RPMI8226 (cell line): ENCODE measurements at places on chromosomes 4 and X.

DNA sequence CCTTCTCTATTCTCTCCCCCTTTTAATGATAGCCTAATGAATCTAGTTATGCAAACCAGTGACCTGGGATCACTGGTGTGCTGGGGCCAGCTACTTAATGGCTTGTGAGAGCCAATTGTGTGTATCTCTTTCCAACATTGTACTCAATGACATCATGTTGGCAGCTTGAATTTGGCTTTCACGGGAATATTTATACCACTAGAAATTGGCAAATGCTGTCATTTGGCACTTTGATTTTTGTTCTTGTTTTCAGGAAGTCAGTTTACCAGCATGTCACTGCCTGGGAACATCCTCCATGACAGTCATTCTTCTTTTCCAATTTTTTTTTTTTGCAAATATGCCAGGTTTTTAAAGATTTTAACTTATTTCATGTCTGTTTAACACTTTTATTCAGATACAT is 1685.3 kb downstream of the STIM2 start:
- DNase-seq, result no peak

GRCh38 chr4:65066106-65066505 is 604.2 kb downstream of the EPHA5 start:
- DNase-seq, result no peak

DNA sequence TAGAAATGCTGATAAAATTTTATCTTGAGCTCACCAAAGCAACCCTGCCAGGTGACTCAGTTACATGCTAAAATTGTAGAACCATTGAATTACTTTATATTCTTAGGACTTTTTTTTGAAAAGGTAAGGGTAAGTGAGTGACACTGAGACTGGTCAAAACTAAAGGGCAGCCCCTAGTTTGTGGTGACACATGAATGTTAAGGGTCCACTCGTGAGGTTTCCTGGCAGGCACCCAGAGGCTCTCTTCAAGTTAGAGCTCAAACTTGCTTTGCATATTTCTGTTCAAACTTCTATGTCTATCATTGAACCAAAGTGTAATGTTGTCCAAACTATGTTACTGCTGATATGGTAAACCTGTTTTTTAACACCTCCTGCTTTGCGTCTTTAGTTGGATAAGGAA is 30.5 kb downstream of the TMPRSS11D start:
- no peak for DNase-seq

DNA sequence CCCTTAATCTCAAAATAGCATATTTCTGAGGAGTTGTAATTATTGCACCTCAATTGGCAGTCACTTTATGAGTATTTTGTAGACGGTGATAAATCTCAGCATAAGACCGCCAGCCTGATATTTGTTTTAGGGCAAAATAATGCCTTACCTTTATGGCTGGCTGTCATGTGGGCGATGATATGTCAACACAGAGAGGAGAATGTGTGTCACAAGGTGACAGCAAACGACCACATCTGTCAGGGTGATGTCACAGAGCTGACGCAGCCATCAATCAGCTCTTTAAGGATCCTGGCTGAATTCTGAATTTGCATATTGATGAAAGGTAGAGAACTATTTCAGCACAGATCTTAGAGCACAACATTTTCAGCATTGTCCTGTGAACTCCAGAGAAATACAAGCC is 209.7 kb downstream of the CEP135 start:
- DNase-seq, result no peak

DNA sequence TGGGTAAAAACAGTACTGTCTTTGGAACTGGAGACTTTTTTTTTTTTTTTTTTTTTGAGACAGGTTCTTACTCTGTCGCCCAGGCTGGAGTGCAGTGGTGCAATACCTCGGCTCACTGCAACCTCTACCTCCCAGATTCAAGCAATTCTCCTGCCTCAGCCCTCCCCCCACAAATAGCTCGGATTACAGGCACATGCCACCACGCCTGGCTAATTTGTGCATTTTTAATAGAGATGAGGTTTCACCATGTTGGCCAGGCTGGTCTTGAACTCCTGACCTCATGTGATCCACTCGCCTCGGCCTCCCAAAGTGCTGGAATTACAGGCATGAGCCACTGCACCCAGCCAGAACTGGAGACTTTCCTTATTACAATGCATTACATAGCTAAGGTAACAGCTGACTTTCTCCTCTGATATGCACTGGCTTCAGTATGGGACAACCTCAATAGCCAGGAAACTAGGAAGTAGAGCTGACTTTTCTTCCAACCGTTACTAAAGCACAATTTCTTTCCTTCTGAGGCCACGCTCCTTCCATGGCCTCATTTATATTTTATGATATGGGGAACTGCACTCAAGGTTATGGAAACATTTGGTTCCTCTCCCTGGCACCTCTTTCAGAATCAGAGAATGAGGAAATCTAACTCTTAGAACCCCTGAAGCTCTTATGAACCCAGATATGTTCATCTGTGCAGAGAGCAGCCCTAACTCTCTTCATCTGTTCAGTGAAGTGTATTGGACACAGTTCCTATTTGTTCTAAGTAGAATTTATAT is 53.5 kb upstream of the FAM9B start:
- no peak for DNase-seq

- no peak for DNase-seq
Measured at GRCh38 chr4:47287735-47288134, 175.8 kb downstream of the COMMD8 start.

DNA sequence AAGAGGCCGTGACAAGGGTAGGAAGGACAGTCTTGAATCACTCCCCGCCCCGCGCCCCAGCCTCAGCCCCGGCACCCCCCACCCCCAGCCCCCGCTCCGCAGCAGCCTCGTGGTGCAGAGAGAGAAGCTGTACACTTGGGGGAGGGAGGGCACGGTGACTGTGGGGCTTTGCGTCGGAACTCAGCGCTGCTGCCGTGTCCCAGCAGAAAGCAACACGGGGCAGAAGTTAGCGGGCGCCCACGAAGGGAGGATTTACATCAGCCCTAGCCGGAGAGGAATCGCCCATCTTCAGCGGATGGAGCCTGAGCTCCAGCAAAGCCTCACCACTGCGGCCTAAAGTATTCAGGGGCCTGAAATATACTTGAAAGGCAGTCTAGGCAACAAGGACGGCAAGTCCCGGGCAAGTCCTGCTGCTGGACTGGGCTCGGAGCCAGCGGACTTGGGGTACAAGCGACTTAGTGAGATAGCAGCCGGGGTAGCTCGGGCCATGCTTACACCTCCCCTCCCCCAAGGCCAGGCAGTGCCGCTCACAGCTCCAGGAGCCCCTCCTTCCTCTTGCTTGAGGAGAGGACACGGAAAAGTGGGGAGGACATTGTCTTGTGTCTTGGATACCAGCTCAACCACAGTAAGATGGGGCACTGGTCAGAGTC is 18.5 kb upstream of the OPN1LW start:
- DNase-seq, result no peak

DNA sequence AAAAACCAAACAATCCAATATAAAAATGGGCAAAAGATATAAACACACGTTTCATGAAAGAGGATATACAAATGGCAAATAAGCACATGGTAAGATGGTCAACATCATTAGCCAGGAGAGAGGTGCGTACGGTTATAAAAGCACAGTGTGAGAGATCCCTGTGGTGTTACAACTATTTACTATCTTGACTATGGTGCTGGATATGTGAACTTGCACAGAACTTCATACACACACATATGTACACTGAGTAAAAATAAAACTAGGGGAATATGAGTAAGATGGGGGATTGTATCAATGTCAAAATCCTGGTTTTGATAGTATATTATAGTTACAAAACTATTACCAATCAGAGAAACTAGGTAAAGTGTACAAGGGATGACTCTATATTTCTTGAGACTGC is 8.4 kb downstream of the FBXO8 start:
- DNase-seq, result no peak

DNA sequence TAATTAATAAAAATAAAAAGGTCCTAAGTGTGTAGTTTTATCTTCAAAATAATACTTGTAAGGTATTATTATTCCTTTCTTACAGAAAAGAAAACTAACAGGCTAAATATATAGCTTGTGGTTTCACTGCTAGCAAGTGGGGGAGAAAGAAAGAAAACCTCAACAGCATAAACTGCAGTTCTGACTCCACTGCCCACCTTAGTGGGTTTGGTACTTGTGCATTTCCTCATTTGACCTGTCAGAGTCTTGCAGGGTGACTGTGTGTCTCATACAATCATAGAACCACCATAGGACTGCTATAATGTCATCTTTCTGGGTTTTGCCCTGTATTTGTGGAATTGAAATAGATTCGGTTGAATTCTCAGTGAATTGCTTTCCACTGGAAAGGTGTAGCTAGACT is 94.7 kb upstream of the PUDP start:
- DNase-seq, result no peak
